ENCODE measurements at places on chromosomes 2 and 18.

DNA sequence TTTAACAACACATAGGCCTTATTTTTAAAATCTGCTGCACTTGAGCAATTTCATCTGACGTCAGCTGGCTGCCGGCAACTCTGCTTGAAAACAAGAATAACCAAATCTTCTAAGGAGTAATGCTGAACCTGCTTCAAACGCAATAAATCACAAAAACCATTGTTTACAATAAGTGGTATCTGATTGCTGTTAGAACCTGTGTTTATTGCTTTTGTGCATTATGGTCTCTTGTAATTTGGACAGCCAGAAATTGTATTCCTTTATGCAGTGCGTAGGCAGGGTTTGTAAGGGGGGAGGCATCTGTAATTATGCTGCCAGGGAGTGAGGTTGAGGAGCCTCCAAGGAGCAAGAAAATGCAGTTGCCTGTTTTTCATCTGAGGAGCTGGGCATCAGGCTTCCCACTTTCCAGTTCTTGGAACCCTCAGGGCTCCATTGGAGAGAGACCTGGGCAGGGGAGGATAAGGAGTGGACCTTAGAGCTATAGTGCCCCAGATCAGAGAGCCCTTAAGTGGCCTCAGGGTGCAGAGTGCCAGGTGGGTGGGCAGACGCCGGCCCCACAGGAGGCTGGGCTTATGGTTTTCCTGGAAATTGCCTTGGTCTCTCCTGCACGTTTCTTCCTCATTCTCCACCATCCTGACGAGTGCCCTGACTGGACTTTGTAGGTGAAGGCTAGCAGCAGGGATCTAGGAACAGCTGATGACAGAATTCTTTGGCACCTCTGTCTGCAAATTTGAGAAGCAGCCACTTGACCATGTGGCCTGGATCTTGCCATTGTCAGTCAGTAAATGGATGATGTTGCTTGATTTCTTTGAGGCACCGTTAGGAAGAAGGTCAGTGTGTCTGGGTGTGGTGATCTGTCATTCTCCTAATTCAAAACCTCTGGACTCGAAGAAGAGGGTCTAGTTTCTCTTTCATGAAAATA is 129.2 kb downstream of the KLHL29 start:
- H3K27ac ChIP-seq = no peak overlapping the region
- peaks cover 14% of the 10 kb centered on the region for H3K4me1 ChIP-seq
- no peak for DNase-seq
- no peak overlapping the region for H3K4me3 ChIP-seq

DNA sequence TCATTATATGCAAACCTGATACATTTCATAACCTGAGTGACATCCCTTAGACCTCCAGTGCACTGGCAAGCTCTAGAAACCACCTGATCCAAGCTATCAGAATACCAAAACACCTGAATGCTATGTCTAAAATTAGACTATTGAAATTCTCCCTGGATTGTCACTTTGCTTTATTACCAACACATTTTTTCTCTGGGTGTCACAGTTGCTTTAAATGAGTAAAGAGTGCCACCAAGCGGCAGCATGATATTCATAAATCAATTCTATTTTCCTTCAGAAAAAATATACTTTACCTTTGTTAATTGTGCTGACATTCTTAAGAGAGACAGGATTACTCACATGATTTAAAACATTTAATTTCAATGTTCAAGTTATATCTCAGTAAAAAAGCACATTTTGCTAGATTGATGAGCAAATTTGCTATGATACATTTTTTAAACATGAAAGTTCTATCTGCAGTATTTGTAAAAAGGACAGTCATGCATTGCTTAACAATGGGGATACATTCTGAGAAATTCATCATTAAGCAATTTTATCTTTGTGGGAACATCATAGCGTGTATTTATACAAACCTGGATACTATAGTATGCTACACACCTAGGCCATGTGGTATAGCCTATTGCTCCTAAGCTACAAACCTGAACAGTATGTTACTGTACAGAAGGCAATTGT is 338.4 kb upstream of the SLC39A10 start:
- H3K27me3 ChIP-seq = no peaks in the 10 kb centered on the region
- H3K4me1 ChIP-seq = no peaks in the 10 kb centered on the region
- DNase-seq = peak; percentile 32
- no peaks in the 10 kb centered on the region for H3K36me3 ChIP-seq

DNA sequence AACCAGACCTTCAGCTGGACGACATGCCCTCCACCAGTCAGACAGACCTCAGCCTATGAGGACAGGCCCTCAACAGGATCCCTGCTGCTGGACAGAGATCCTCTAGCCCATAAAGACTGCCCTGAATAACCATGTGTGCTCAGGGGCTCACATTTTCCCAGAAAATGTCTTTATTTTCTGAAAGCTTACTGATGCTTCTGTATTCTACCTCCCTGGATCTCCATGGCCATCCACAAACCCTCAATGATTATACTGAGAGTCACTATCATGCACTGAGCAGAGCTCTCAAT is 1.8 kb upstream of the PTPN18 start:
- H3K27ac ChIP-seq = peak overlapping the region; percentile 87
- no peak overlapping the region for H3K4me3 ChIP-seq
- no peaks in the 10 kb centered on the region for H3K27me3 ChIP-seq
- H3K36me3 ChIP-seq = no peaks in the 10 kb centered on the region
- H3K4me1 ChIP-seq = peaks cover 39% of the 10 kb centered on the region
- DNase-seq = no peak

- no peaks in the 10 kb centered on the region for H3K4me1 ChIP-seq
- no peak overlapping the region for H3K27ac ChIP-seq
- no peaks in the 10 kb centered on the region for H3K27me3 ChIP-seq
Measured at GRCh38 chr18:1653873-1654272, 749.2 kb downstream of the ADCYAP1 start.

DNA sequence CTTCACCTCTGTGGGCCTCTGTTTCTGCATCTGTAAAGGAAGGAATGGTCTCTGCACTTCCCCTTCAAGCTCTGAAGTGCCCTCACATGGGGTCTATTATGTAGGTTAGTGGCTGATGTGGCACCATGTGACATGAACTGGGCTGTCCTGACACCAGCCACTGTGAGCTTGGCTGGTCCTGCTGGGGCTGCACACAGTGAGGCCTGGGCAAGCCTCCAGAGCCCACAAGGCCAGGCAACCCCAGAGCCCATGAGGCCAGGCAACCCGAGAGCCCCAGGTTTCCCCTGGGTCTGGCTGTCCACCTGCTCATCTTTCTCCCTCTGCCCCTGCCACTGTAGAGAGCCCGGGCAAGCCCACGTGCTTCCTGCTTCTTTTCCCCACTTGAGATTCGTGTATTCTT is 150.1 kb upstream of the SMAD2 start:
- no peak overlapping the region for H3K4me3 ChIP-seq
- H3K4me1 ChIP-seq = no peaks in the 10 kb centered on the region
- H3K36me3 ChIP-seq = no peaks in the 10 kb centered on the region
- DNase-seq = no peak

DNA sequence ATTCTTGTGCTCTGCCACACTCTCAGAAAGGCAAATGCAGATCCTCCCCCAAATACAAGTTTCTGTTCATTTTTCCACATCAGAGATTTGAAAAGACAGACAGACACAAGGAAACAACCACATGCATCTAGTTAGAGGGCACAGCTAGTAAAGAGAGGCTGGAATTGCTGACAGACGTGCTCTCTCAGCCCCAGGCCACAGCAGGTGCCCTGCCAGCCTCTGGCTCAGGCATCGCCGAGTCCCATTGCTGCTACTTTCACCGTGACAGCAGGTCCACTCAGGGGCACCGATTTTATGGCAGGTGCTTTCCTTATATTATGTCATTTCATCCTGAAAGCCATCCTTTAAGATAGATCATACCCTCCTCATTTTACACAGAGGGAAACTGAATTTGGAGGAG is 507.5 kb downstream of the EIPR1 start:
- no peaks in the 10 kb centered on the region for H3K36me3 ChIP-seq
- H3K27me3 ChIP-seq = no peaks in the 10 kb centered on the region
- no peaks in the 10 kb centered on the region for H3K4me1 ChIP-seq
- no peak overlapping the region for H3K27ac ChIP-seq

DNA sequence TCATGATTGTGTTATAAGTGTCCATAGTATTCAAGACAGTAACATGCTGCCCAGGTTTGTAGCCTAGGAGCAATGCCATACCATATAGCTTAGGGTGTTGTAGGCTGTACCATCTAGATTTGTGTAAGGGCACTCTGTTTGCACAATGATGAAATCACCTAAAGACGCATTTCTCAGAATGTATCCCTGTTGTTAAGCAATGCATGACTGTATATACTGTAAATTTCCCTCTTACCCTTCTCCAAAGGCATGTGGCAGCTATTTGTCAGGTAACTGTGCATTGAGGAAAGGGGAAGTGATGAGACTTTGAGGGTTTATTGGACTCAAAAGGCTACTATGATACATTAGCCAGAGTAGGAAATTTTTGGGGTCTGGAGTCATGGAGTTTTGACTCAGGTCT is 180.8 kb downstream of the VAPA start:
- no peaks in the 10 kb centered on the region for H3K36me3 ChIP-seq
- no peaks in the 10 kb centered on the region for H3K4me1 ChIP-seq
- H3K27ac ChIP-seq = no peak overlapping the region
- DNase-seq = no peak
